ENCODE measurements at places on chromosomes 11 and 22.

DNA sequence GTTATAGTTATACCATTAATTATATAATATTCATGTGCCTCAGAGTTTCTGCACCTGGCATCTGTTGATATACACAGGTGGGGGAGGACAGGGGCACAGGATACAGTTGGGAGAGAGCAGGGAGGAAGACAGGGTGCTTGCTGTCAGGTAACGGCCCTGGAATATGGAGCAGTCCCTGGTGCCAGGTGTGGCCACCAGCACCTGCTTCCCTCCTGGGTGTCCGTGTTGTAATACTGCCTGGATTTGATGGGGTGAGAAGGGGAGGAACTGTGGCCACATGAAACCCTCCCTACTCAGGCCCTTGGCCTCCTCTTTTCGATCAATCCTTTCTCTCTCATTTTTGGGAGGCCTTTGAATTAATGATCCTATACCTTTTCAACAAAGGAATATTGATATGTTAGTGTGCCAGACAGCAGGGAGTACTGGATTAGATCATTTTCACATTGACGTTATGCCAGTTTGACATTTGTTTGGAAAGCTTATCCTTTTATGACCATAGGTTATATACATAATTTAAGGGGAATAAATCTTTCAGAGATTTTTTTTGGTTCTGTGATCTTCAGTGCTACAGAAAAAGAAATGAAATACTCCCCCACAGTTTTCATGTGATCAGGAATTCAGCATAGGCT lies 88.6 kb downstream of the TEAD1 start:
- DNase-seq, result no peak

- DNase-seq, result no peak
Measured at GRCh38 chr11:66328031-66328301, 8.3 kb downstream of the RIN1 start.

DNA sequence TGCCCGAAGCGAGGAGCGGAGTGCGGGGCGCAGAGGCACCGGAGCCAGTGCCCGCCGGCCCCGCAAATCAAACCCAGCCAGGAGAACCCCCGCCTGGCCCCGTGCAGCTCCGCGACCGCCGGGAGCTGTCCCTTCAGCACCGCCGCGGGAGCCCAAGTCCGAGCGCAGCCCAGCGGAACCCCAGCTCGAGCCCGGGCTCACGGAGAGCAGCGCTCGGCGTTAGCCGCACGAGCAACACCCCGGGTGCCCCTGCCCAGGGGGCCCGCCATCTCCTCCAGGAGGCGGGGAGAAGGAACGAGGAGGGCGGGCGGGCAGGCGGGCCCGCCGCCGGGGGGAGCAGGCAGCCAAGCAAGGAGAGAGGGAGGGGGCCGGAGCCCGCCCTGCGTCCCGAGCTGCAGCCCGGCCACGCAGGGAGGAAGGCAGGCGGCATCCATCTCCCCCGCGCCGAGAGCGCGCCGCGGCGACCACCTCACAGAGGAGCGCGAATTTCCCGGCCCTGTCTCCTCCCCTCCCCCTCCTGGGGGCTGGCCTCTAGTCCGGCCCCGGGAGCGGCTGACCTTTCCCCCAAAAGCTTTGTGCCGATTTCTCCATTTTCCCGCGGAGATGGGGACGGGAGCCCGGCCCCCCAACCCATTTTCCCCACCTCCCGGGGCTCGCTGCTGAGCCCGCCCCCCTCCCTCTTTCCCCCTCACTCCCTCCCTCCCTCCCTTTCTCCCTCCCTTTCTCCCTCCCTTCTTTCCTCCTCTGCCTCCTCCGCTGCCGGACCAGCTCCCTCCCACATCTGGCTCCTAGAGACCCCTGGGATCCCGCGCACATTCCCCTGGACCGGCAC lies 621 bp downstream of the KCNC1 start:
- DNase-seq, result peak; percentile 52

DNA sequence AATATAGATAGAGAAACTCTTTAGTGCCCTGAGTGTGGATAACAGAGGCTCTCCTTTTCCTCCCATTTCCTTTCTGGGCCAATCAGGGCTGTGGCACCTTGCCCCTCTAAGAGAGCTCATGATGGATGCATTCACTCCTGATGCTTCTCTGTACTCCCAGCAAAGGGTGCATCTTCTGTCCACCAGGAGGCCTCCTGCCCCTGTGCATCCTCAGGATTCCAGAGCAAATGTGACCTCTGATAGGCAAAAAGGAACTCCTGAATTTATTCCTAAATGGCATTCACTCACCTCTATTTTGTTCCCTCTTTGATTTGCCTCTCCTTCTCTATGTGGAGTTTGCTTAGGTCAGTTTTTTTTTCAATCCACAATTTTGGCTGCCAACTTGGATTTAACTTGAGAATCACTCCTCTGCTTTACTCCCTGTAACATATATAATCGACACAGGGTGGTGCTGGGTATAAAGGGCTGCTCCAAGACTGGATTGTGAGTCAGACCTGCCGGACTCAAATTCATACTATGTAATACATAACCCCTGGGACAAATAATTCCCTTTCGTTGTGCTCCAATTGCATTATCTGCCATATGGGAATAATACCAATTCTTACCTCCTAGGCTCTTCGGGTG lies 1.1 kb upstream of the MRGPRX4 start:
- peak; percentile 40 for DNase-seq

GRCh38 chr11:27700351-27701301 lies at the start of gene BDNF:
Gene BDNF (minus strand): TSS chr11:27700455. CDS start chr11:27658564, 41,891 bp downstream.
- no peak for DNase-seq

- DNase-seq, result no peak
Measured at GRCh38 chr22:33866511-33866910, 53.8 kb downstream of the LARGE1 start.

GRCh38 chr22:24772493-24773220 lies 1.9 kb downstream of the PIWIL3 start:
- DNase-seq, result no peak

DNA sequence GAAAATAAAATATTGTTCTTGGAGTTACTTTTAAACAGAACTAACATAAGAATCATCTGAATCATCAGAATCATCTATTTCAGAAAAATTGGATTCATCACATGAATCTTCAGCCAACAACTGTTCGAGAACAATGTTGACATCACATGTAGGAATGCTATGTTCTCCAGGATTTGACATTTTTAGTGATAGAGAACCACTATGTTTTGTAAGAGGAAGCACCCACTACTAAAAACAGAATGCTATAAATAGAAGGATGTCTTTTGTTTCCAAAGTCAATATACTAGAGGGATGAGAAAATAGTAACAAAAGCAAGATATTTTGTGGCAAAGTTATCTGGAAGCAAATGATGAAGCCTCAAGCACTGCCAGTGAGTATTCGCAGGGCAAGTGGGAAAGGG lies 263.4 kb upstream of the DDI1 start:
- DNase-seq, result no peak

DNA sequence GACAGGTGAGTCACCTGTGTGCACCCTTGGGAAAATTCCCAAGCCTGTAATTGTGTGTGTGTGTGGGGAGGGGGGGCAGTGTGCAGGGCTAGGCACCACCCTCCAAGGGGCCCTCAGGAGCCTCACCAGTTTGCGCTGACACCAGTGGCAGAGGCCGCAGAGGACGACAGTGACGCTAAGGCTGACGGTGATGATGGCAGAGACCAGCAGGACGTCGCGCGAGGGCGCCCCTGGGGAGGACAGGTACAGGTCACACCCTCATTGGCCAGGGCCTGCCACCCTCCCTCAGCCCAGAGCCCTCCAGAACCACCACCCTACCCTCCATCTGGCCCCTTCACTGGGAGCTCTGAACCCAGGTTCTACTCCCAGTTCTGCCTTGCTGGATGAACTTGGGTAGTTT lies 24.9 kb downstream of the SYT7 start:
- DNase-seq, result no peak

DNA sequence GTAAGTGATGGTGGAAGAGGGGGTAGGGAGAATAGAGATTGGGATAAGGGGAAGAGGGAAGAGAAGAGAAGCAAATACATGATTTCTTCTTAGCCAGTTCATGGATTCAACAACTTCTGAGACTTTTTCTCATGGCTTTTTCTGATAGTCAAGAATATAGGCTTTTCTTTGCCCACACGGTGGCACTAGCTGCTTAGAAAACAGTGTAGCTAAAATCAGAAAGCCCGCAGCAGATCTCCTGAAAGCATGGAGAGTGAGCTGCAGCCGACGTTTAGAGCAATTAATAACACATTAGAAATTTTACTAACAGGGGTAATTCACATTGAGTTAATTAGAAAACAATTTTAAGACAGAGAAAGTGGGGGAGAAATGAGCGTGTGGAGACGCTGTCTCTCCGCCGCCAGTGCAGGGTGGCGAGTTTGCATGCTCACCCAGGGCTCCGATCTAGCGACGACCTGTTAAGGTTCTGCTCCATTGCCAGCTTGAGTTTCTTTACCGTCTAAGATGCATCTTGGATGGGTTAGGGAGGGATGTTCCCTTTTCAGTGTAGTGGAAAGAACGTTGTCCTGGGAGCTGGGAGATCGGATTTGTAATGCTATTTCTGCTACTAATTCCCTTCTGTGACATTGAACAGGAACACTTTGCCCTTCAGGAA lies 3.3 kb upstream of the RAG1 start:
- DNase-seq, result peak; percentile 79

GRCh38 chr22:30438559-30438958 lies 13.0 kb downstream of the MTFP1 start:
- DNase-seq, result no peak

DNA sequence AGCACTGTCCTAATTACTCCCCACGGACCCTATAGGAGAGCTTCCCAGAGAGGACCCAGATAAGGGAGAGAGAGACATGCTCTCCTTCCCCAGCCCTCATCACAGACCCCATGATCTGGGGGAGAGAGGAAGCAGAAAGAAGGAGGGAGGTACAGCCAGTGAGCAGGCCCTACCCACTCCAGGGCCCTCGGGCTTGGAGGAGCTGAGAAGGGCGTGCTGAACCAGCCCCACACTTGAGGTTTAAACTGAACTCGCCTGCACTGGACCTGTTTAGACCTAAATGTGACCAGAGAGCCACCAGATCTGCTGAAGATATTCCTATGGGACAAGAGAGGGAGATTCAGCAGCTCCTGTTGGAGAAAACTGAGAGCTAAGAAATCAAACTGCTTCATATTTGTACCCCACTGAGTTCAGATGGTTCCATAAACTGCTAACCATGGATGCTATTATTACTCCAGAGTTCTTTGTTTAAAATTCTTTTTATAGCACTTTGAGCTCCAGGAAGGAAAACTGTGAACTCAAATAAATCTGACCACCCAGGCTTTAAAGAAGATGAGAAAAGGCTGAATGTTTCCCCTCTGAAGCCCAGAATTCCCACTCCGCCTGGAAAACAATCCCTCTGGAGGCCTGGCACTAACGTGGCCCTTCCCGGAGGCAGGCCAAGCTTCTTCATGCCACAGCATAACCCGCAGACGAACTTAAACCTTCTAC lies 67.2 kb downstream of the EFCAB6 start:
- no peak for DNase-seq

DNA sequence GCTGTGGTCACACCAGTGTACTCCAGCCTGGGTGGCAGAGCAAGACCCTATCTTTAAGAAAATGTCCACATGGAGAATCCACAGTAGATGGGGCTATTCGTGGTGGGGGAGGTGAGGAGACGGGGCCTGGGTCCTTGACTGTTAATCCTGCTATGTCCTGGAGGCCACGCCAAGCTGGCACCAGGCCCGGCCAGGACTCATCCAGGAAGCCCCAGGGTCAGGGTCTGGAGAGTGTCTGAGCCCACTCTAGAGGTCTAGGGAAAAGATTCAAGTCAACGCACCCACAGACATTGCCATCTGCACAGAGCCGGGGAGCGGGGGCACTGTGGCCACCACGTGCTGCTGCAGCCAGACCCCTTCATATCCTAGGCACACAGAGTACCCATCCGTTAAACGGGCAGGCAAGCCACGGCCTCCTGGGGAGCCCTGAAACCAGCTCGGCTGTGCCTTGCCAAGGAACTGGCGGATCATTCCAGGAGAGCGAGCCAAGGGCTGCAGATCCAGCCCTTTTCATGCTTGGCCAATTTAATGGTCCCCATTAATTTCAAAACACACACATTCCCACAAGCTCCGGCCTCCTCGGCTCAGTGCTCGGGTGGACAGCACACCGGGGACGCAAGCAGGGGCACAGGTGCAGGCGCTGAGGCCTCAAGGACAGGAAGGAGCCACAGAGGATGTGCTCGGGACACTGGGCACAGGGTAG lies 24.7 kb downstream of the MACROD1 start:
- no peak for DNase-seq

GRCh38 chr22:40043081-40043480 lies 48.3 kb downstream of the FAM83F start:
- DNase-seq, result peak; percentile 47

DNA sequence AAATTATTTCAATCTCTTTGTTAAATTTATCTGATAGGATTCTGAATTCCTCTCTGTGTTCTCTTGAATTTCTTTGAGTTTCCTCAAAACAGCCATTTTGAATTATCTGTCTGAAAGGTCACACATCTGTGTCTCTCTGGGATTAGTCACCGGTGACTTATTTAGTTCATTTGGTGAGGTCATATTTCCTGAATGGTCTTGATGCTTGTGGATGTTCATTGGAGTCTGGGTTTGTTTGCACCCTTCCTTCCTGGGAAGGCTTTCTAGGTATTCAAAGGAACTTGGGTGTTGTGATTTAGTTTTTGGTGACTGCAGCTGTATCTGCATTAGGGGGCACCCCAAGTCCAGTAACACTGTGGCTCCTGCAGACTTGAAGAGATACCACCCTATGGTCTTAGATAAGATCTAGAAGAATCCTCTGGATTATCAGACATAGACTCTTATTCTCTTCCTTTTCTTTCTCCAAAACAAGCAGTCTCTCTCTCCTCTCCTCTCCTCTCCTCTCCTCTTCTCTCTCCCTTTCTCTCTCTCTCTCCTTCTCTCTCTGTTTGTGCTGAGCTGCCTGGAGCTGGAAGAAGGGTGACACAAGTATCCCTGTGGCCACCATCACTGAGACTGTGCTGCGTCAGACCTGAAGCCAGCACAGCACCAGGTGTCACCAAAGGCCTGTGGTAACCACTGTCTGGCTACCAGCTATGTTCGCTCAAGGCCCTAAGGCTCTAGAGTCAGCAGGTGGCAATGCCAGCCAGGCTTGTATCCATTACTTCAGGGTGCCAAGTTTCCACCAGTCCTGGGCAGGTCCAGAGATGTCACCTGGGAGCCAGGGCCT lies 3.3 kb upstream of the HEPN1 start:
- peak; percentile 69 for DNase-seq

GRCh38 chr11:27187848-27188621 lies 147.4 kb downstream of the BBOX1 start:
- no peak for DNase-seq

GRCh38 chr22:46508491-46508999 lies 28.9 kb downstream of the CELSR1 start:
- no peak for DNase-seq

GRCh38 chr11:104410336-104410735 lies 246.4 kb upstream of the PDGFD start:
- DNase-seq, result no peak

- no peak for DNase-seq
Measured at GRCh38 chr11:74463216-74463615, 4.1 kb downstream of the KCNE3 start.

DNA sequence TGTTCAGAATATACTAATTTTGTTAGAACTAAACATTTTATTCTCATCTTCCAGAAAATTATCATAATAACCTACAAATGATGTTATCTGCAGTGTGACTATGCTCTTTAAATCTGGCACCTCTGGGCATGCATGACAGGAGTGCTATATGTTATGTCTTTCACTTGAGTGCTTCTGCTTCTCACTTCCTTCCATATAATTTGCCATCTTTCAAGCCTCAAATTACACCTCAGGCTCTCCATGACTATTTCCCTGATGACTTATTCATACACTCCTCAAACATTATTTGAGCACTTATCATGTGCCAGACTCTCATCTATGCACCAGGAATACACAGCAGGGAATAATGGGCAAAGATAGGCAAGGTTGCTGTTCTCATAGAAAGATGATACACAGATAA lies 219.3 kb upstream of the POU2AF2 start:
- no peak for DNase-seq
